Activated naive CD4-positive, alpha-beta T cell (primary cell): ENCODE measurements at places on chromosomes 3 and 15.

- no peak for DNase-seq
These were observed 71.1 kb upstream of the XCR1 start for GRCh38 chr3:46098319-46098761.

DNA sequence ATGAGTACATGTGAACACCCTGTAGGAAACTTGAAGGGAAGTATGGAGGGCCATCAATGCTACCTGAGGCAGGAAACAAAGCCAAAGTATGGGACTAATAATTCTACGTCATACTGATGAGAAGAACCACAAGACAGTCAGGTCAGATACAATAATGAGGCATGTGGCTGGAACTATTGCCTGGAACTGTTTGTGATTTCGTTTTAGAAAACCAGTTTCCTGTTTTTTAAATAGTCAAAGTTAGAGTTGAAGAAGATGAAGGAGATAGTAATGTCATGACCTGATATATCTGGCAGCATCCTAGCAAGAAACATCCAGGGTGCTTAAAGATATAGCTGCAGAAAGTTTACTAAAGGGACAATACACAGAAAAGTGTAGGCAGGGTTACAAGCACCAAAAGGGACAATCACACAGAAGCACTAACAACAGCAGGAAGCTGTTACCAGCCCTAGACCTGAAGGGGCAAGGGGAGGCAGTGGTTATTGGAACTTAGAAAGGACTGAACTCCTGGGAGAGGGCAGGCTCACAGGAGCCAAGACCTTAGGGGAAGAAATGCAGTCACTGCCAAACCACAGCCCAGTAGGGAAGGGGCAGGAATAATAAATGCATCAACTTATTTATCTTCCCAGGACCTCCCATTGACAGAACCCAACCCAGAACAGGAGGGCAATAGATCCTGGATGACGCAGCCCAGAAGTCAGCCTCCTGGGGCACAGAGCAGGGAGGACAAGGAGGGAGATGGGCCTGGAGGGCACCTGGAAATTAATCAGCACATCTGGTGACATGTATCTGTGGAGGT, 302.1 kb upstream of the STT3B start:
- DNase-seq: no peak

DNA sequence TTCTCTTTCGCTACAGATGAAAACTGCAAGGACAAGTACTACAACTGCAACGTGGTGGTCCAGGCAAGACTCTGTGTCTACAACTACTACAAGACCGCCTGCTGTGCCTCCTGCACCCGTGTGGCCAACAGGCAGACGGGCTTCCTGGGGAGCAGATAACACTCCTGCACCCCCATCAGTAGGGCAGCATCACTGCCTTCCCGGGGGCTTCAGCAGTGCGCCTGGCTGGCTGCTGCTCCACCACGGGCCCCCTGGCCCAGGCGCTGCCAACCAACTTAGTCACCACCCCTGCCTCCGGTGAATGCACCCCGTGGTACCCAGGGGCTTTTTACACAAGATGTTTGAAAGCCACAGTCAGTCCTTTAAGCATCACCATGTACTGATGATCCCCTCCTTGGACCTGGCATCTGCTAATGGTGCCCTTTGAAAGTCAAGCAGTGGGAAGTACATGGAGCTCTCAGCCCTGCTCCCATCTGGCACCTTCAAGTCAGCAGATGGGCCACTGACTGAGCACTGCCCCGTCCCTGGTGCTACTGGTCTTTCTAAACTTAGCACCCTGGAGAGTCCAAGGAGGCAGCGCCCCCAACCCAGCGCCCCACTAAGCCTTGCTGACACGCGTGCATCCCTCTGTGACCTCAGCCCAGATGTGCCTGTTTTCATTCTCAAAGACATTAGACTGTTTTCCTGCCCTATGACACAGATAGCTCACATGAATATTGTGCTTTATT, 33.0 kb upstream of the NR2E3 start:
- no peak for DNase-seq

GRCh38 chr3:32111560-32111959, 5.1 kb downstream of the GPD1L start:
- no peak for DNase-seq

GRCh38 chr15:54564166-54564565, 585.9 kb downstream of the UNC13C start:
- DNase-seq: no peak

- no peak for DNase-seq
These were observed 6.9 kb upstream of the SKIC8 start for GRCh38 chr15:78306176-78306774.
